Ascending aorta (tissue), 2 donors: ENCODE measurements at places on chromosomes 4 and X. TPM values are rescaled to one million over a fixed set of nuclear protein-coding genes. Genes with fewer than 3 reads are reported as not detected.

GRCh38 chr4:8600686-8601085 is 8.1 kb downstream of the CPZ start:
- no peak for DNase-seq

DNA sequence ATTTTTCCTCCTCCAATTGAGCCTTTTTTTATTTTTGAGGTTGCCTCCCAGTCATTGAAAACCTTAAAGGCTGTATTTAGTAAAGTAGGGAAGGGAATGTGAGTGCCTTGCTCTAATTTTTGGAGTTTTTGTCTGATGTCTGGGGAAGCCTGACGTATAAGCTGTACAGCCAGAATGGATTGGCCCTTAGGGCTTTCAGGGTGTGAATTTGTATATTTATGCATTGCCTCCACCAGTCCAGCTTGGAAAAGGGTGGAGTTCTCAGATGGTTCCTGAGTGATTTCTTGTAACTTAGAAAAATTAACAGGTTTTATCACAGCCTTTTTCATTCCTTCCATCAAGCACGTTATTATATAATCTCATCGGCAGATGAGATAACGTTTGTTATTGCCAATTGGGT is 8.6 kb upstream of the IL9R start:
- DNase-seq, result no peak

GRCh38 chr4:113243312-113243711 is 193.9 kb downstream of the ANK2 start:
- DNase-seq, result no peak

GRCh38 chr4:7963691-7964090 is 24.0 kb upstream of the AFAP1 start:
- no peak for DNase-seq

PNMA6F gene
- not detected for total RNA-seq

DNA sequence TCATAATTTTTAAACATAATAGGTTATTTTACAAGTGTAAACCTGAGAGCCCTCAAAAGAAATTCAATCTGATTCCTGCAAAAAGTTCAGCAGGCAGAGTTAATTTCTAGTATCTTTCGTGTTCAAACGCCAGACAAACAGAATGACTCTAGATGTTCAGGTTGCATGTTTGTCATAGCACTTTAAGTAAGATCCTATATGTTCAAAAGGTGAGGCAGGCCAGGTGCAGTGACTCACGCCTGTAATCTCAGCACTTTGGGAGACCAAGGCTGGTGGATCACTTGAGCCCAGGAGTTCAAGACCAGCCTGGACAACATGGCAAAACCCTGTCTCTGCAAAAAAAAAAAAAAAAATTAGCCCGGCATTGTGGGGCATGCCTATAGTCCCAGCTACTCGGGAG is 1.1 kb upstream of the RASSF6 start:
- no peak for DNase-seq

SH3D19 gene
- 110 TPM for total RNA-seq

DNA sequence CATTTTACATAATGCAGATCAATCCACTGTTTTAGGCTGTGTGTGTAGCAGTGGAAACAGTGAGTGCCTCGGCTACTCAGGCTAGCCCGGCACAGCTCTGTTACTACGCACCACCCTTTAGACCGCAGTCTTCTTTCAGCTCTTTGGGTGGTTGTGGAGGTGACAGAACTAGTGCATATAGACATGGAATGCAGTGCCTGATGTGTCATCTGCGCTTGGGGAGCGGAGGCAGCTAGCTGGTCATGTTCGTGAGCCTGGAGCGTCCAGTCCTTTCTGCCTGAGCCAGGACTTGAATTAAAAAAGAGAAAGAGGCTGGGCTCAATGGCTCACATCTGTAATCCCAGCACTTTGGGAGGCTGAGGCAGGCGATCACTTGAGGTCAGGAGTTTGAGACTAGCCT is 4.8 kb downstream of the TBC1D14 start:
- DNase-seq, result no peak

AFP gene
- not detected for total RNA-seq

- DNase-seq, result no peak
These were observed 73.8 kb upstream of the FREM3 start for GRCh38 chr4:143773998-143774895.
